ENCODE measurements at places on chromosomes 3 and 15.

DNA sequence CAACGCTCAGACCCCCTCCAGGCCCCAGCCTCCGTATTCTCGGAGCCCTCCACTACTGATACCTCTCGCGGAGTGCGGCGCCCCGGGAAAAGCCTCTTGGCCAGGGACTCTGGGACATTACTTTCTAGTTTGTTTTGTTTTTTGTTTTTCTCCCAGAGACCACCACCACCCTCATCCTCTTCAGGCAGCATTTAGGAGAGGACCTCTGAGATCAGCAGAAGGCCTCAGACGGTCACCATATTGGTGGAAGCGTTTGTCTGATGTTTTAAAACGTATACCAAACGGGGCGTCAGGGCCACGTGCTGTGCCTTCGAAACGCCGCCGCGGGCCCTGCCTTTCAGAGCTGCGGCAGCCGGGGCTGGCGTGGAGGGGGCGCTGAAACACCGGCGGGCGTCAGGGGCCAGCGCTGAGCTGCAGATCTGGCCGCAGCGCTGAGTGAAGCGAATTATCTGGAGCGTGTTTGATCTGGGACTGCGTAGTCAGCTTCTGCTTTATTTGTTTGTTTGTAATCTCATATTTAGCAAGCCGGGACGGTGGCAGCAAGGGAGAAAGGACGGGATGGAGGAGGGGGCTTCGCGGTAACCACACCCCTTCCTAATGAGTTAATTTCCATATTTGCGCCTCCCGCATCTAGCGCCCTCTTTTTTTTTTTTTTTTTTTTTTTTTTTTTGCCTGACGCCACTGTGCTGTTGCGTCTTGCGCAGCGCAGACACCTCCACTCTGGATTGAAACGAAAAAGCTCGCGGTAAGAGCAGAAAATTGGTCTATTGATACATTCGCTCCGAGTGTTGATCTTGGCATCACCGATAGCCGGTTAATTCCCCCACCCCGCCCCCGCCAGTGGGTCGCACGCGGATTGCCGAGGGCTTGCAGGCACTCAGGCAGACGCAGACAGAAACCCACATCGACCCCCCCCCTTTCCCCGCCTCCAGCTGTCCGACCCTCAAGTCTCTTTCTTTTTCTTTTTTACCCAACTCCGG is 14.9 kb downstream of the SOX2 start:
- peak; percentile 82 for DNase-seq

- no peak for DNase-seq
Observed at GRCh38 chr15:64665179-64665578, 110.2 kb downstream of the RBPMS2 start.

GRCh38 chr3:72370947-72371346 is 477.3 kb downstream of the SHQ1 start:
- no peak for DNase-seq

DNA sequence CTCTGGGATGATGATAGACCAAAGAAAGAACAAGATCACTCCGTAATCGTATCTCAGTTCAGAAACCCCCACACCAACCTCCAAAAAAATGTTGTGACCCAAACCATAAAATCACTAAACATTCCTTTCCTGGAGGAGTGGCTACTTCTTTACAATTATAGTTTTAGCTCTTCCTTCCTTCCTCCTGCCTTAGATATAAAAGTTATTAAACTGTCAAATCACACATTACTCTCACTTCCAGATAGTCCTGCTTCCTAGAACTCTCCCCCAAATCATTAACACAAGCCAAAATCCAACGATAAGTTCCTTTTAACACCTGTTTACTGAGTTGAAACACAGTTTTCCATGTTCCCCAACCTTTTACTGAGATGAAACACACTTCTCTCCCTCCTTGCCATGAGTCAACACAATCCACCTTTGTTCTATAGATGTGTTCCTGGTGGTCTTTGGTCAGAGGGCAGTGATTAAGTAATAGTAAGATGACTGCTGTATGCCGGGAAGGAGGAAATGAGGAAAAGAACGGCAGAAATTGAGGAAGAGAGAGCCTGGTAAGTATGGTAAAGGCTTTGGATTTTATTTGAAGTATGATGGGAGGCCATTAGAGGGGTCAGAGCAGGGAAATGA is 8.3 kb upstream of the CRYGS start:
- no peak for DNase-seq

GRCh38 chr15:60758961-60759729 is 280.2 kb upstream of the ICE2 start:
- no peak for DNase-seq

DNA sequence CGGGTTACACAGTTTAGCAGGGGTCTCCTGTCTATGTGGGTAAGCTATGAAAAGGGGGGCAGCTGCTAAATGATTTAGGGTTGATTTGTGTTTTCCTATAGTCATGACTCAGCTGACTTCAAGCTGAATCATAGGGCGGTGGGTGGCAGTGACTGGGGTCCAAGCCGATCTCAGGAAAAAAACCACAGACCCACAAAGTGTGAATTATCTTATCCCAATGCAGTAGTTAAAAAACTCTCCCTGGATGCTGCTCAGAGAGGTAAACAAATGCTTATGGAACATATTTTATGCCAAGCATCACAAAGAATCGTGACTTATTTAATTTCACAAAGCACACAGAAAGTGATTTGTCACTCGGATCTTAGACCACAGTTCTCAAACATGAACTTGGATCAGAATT is 18.4 kb upstream of the TOPAZ1 start:
- DNase-seq: no peak

DNA sequence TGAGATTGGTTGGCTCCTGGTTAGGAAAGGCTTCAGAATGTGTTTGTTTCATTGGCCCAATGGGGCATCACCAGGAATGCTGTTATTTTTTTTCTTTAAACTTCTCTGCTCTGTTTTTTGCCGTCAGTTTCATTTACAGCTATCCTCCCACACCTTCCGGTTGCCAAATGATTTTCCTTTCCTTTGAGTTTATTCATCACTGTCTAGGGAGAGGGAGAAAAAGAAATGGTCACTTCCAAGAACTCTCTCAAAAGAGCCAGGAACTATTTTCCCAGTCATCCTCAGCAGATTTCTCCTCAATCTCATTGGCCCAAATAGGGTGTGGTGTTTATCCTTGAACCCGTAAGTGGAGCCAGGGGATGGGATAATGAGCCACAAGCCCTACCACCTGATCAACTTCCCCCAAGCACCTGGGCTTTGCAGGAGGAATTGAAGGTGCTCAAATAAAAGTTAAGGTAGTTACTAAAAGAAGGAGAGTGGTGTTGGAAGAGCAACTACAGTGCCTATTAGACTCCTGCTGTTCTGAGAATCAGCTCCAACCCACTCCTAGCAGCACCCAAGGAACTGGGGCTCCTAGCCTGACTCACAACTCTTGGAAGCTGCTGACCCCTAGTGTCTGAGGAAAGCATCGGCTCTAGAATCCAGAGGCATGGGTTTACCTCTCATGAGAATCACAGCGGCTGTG is 183.8 kb upstream of the IL12A start:
- peak; percentile 74 for DNase-seq

GRCh38 chr3:30779686-30780287 is 114.7 kb downstream of the GADL1 start:
- peak; percentile 8 for DNase-seq

GRCh38 chr3:193590088-193590856 is 2.7 kb upstream of the OPA1 start:
- peak; percentile 47 for DNase-seq

DNA sequence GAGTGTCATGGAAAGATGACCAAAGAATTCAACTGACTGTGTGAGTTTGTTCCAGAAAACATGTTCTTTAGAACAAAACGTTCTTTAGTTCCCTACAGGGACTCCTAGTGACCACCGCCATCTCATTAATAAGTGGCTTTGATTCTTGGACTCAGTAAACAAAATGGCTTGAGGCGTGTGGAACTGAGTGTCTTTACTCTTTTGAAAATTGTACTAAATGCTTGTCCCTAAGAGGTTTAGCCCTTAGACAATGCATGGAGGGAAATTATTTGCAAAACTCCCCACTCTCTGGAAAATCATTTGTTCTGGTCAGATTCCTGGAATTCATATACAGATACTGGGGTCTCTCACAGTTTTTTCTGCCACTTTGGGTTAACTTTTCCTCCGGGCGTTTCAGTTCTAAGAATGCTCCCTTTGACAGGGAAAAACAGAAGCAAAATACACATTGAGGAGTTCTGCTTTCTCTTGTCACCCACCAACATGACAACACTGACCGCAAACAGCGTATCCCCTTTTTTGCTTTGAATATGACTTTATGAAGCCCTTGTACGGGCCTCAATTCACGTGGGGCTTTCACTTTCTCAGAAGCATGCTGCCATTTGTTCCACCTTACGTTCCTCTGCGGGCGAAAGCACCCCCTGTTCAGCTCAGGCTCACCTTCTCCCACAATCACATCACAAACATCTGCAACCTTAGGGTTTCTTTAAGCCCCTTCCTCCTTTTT is 15.3 kb upstream of the NRROS start:
- no peak for DNase-seq

GRCh38 chr3:168693870-168694269 is 598.1 kb upstream of the GOLIM4 start:
- DNase-seq: no peak

DNA sequence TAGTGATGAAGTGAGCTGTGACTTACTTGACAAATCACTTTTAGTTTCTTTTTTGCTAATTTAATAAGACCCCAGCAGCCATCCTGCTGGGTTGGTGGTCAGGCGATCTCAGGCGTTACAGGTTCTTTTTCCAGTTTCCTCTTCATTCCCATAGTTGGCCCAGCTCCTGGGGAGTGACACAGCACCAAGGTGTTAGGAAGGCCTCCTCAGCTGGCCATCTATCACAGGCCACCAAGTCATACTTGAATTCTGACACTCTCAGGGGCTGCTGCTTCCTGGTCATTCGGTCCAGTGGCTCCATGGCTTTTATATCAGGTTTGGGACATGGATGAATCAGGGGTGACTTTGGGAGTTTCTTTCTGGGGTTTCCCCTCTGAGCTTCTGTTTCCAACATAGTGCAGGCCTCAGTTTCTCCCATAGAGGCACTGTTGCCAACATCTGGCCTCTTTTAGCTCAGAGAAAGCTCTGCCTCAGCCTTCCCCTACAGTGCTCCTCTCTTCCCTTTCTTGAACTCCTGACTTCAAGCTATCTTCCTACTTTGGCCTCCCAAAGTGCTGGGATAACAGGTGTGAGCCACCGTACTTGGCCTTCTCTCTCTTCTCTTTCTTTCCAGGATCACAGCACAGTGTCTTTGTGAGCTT is 211.8 kb downstream of the NR2F2 start:
- no peak for DNase-seq

GRCh38 chr3:14847613-14848541 is 29.1 kb downstream of the FGD5 start:
- no peak for DNase-seq

GRCh38 chr3:22594990-22595389 is 608.1 kb upstream of the UBE2E2 start:
- no peak for DNase-seq

- no peak for DNase-seq
Observed at GRCh38 chr15:92095693-92096092, 242.2 kb downstream of the SLCO3A1 start.

DNA sequence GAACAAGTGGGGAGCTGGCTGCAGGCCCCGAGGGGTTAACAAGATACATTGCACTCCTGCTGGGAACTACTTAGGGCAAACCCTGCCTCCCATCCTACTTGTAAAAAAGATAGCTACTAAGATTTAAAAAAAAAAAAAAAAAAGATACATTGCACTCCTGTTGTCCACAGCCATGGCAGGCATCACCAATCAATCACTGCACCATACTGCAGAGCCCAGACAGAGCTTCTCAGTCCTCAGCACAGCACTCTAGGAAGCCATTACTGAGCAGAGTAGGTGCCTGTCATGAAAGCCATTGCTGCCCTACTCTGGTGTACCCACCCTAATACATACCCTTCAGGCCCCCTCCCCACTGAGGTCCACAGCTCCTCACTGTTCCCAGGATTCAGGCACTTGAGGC is 64.8 kb downstream of the RASGRF1 start:
- no peak for DNase-seq

DNA sequence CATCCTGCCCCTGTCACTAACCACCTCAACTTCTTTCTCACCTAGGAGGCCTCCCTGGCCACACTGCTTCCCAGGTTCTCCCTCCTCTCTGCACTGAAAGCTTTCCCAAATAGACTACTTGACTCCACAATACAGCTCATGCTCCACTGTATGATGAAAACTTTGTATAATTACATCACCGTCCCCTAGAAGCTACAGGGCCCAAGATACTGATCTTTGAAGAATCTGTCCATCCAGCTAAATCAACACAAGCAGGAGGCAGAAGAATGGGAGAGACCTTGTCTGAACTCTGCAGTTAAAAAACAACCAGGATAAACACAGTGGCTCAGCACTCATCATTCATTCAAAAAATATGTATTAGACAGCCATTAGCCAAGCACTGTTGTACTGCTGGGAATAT is 26.4 kb upstream of the RPS17 start:
- no peak for DNase-seq

DNA sequence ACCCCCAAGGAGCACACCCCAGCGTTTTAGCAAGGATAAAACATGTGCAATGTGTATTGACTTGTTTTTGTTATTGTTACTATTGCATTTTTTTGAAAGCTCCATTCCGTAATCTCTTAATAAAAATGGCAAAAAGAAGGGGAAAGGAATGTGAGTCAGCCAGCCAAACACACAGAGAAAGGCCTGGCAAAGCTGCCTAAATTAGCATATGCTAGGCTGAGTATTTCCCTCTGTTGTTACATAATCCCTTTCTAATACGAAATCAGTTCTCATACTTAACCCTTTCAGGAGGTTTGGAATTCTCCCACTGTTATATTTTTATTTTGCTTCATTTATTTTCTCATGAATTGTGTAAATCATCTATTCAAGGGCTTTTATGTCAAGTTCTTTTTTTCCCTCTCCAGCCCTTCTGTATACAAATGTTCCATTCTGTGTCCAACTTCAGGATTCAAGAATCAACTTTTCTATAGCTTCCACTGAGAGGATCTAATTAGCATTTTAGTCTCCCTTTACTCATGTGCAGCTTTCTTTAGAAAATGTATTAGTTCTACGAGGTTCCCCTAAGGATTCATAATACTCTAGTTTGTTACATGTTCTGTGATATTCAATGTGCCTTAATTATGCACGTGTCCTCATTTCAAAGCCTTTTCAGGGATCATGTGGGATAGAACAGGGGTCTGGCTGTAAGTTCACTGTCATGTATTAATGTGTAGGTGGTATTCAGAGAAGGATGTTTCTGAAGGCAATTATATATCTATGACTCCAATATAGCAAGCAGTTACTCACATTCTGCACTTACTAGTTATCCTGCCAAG is 9.2 kb downstream of the CADM2 start:
- no peak for DNase-seq

GRCh38 chr3:150740733-150741496 is 22.1 kb downstream of the SIAH2 start:
- no peak for DNase-seq

GRCh38 chr15:74956648-74957475 is at the start of gene RPP25:
Gene RPP25 (minus strand): TSS chr15:74956772. CDS start chr15:74956583, 189 bp downstream.
- DNase-seq: peak; percentile 84
